ENCODE measurements at places on chromosomes 4 and X.

- DNase-seq, result no peak
Measured at GRCh38 chr4:1370321-1371124, 23.5 kb downstream of the UVSSA start.

- no peak for DNase-seq
Measured at GRCh38 chr4:186761393-186761792, 37.7 kb upstream of the FAT1 start.

DNA sequence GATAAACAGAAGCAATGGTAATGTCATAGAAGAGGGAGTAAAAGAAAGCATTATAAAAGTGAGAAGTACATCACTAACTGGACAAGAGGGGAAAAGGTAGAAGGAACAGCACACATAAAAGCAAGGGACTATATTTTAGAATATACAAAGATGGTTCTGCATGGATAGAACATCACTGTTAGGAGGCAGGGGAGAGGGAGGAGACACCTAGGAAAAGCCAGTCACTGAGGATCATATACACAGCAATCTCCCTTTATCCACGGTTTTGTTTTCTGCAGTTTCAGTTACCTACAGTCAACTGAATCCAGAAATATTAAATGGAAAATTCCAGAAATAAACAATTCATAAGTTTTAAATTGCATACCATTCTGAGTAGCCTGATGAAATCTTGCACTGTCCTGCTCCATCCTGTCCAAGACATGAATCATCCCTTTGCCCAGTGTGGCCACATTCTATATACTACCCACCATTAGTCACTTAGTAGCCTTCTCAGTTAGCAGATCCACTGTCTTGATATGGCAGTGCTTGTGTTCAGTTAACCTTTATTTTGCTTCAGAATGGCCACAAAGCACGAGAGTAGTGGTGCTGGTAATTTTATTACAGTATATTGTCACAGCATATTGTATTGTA, 74.2 kb downstream of the PPA2 start:
- no peak for DNase-seq

DNA sequence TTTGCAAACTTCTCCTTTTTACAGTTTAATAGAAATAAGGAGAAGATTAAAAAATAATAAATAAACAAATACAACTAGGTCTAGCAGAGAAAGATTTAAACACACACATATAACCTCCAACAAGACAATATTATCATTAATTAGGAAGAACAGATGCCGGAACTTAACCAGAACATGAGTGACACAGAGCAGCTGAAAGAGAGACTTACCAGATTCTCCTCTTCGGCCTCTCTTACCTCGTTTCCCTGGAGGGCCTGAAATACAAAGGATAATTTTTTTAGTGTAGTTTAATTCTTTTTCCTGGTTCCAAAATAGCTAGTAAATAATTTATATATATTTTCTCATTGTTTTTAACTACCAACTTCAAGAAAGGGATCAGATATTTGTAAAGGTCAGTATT, 252.5 kb downstream of the COL25A1 start:
- no peak for DNase-seq

GRCh38 chr4:188266386-188266785, 127.1 kb downstream of the TRIML1 start:
- no peak for DNase-seq

- no peak for DNase-seq
Measured at GRCh38 chrX:154595559-154596249, 10.8 kb downstream of the CTAG1A start.

GRCh38 chr4:54541426-54542118, 116.2 kb upstream of the KIT start:
- no peak for DNase-seq

- DNase-seq, result no peak
Measured at GRCh38 chr4:150068300-150068960, 9.8 kb upstream of the DCLK2 start.

Data from NCI-H446 (cell line).